SIG-M5 (cell line): ENCODE measurements at places on chromosomes 13 and 19.

DNA sequence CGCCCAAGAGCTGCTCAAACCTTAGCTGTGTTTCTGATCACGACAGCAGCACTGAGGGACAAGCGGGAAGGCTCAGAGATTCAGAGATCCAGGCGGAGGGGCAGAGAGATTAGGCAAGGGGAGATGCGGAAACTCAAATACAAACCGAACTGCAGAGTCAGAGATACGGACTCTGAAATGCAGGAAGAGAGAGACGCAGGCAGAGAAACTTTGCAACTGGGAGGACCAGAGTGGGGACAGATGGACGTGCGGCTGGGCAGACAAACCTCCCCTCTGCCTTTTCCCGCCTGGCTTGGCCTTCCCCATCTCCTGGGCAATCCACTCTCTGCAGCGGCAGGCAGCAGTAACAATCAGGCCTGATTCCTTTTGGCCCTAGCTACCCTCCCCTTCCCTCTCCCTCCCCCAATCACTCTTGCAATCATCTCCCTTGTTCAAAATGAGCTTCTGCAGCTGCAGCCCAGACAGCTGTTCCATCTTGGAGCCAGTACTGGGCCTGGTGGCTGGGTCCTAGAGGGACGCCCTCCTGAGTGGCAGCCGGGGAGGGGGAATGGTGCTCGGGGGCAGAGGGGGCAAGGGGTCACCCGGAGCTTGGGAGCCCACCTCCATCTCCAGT, 29.7 kb downstream of the OLFM2 start:
- DNase-seq: no peak

- no peak for DNase-seq
Observed at GRCh38 chr19:44779150-44779549, 1.5 kb downstream of the CBLC start.

GRCh38 chr13:49836516-49836915, 44.0 kb upstream of the KPNA3 start:
- no peak for DNase-seq

- no peak for DNase-seq
Observed at GRCh38 chr13:51856027-51856736, 5.6 kb upstream of the CCDC70 start.

GRCh38 chr19:1577929-1578618, 9.9 kb upstream of the MEX3D start:
- DNase-seq: no peak

- no peak for DNase-seq
Observed at GRCh38 chr19:32910874-32911273, 41.3 kb upstream of the SLC7A9 start.

DNA sequence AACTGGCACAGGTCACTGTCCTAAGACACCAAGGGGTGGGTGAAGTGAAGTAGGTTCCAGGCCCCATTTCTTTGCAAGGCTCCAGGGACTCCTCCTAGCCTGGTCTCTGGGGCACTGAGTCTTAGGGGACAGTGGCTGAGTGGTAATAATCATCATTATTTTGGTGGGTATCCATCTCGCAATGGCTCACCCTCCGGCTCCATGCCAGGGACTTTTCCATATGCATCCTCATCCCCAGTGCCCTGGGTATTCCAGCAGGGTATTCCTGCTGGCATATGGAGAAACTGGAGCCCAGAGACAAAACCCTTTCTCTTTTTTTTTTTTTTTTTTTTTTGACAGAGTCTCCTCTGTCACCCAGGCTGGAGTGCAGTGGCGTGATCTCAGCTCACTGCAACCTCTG, 2.5 kb downstream of the PDE4A start:
- no peak for DNase-seq
